ENCODE measurements at places on chromosomes 6 and 20.

DNA sequence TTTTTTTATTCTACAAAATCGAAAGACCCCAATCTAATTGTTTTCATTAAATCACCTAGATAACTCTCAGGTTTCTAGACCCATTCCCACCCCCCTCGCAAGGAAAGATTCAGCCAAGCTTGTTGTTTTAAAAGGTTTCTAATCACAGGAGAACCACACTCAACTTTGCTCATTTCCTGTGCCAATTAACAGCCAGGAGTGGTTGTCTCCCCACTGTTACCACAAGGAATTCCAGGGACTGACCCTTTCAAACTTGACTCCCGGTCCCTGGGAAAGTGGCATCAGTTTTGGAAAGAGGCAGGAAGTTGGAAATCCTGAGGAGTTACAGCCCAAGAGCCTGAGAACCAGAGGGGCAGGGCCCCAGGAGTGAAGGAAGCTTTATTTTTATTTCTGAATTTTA lies 561.3 kb upstream of the JAG1 start:
- no peak for DNase-seq

DNA sequence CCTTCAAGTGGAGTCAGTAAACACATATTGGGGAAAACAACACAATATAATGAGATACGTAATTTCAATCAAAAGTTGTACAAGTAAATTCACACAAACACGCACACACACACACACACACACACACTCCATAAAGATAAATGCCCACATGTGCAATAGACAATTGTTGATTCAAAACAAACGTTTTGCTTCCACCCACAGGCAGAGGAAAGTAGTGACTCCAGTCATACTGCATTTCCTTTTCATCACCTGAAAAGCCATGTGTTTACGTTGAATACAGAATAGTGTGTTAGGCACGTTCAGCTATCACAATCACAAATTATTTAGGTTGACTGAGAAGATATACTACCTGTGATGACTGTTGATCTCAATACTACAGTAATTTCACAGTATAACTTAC lies 443.8 kb upstream of the MANEA start:
- no peak for DNase-seq

GRCh38 chr20:62208061-62208794 lies 11.8 kb downstream of the HRH3 start:
- DNase-seq = no peak

DNA sequence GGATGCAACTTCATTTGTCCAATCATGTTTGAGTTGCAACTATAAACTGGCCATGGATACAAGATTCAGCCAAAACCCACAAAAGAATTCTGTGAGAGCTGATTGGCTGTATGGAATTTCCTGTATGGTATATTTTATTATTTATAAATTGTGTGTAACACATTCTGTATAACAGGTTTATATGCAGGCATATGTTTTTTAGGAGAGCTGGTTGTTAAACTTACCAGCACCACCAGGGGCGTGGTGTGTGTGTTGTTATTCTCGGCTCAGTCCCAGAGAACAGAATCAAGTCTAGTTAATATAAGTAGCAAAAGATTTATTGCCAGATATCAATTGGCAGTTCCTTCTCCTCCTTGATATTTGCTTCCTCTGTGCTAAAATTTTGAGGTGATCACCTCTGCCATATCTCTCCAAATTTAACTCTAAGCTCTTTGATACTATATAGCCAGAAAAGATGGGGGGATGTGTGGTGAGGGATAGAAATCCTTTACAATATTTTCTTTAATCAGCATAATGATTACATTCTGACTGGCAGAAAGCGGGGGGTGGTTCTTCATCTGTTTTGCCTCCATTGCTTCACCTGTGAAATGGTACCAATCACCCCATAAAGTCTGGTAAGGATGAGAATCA lies 22.9 kb downstream of the CNBD2 start:
- DNase-seq = no peak

DNA sequence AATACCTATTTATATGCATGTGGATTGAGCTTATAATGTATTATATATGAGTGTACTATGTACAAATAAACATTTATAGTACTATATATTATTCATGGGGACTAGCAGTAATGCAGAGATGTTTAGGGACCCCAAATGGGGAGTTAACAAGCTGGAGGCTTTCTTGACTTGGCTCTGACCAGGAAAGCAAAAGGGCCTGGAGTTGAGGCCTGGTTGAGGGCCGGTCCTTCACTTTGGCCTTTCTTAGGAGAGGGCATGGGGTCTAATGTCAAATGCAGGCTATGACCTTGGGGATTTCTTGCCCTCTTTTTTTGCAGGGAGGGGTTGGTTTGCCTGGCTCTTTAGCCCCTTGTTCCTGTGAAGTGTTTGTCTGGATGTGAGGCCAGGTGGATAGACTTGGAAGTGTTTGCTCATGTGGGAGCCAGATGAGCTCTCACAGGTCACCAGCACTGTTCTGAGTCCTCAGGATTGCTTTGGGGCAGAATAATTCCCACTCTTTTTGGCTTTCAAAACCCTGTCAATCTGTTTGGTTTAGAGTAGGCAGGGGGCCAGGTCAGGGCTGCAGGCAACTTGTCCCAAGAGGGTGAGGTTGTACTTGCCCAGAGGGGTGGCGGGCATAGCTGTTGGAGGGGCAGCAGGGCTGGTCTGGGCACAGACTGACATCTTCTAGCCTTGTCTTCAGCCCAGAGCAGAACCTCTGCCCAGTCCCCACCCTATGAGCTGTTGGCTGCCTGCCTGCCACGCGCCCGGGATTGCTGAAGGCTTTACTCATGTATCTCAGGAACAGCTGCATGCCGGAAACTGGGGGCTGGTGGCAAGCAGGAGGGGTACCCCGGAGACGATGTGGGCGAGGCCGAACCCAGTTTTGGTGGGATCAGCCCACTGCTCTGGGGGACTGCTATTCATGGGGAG lies 14.6 kb downstream of the TJAP1 start:
- no peak for DNase-seq

DNA sequence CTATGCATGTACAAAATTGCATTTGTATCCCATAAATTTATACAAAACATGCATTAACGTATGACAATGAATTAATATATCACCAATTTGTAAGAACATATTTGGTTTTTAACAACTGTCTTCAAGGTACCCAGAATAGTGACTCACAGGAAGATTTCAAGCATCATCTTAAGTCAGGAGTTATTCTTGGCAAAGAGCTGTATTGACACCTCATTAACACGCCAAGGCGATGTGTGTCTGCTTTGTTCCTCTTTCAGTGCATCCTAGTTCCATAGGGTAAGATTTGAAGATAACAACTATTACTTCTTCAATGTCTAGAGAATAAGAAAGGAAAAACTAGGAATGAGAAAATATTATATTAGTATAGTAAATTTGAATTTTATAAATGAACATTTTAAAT lies 35.8 kb upstream of the TPD52L1 start:
- DNase-seq = no peak

GRCh38 chr6:56025795-56026194 lies 150.4 kb upstream of the BMP5 start:
- DNase-seq = no peak

DNA sequence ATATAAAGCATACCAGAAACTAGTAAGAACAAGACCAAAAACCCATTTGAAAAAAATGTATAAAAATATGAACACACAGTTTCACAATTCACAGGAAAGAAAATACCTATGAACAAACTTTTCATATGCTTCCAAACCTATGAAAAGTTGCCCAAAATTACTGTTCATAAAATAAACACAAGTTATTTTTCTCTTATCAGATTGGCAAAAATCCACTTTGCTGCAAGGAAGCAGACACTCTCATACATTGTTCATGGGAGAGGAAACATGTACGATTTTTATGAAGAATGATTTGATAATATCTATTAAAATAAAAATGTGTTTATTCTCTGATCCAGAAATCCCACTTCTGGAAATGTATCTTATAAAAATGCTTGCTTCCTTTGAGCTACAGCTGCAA lies 40.0 kb upstream of the OCSTAMP start:
- no peak for DNase-seq

GRCh38 chr20:63174309-63175037 lies 41.5 kb downstream of the YTHDF1 start:
- DNase-seq = no peak

- DNase-seq = no peak
Measured at GRCh38 chr6:101597693-101598092, 204.2 kb downstream of the GRIK2 start.

GRCh38 chr20:38725148-38725901 lies 1.0 kb downstream of the SLC32A1 start:
- no peak for DNase-seq

GRCh38 chr6:152207915-152208714 lies 400.6 kb downstream of the ESR1 start:
- no peak for DNase-seq

DNA sequence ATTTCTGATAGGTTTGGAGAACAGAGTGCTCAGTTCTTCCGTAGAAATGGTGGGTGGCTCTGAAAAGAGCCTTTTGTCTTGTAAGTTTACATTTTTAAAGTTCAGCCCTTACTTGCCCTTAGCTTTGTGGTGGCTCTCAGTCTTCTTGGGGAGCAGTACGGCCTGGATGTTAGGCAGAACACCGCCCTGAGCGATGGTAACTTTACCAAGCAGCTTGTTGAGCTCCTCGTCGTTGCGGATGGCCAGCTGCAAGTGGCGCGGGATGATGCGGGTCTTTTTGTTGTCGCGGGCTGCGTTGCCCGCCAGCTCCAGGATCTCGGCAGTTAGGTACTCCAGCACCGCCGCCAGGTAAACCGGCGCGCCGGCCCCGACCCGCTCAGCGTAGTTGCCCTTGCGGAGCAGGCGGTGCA lies 19.5 kb downstream of the OR2B2 start:
- DNase-seq = no peak

All from activated T-helper 1 cell treated with Interleukin-2 at 50 U/mL for 16 hours (primary cell).